ENCODE measurements at places on chromosomes 12 and 14.

- DNase-seq, result no peak
Measured at GRCh38 chr14:101979666-101980065, 15.3 kb downstream of the DYNC1H1 start.

GRCh38 chr14:29232711-29233110, 466.1 kb downstream of the FOXG1 start:
- DNase-seq, result no peak

GRCh38 chr14:79136071-79137044, 966.2 kb downstream of the NRXN3 start:
- no peak for DNase-seq

DNA sequence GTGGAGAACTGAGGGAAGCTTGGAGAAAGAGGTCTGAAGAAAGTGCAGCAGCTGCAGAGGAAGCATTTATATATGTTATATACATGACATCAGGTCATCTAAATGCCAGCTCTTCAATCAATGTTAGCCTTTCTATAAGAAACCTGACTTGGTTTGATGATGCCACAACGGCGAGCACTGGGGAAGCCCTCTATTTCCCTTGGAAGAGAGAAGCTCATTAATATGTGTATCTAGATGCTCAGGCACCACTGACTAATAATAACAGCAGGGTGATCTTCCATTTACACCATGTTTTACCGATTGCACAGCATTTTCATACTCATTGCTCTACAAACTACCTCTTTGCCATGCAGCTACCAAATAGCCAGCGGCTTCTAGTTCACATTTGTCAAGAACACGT, 811 bp downstream of the ACYP1 start:
- DNase-seq, result no peak

- DNase-seq, result no peak
Measured at GRCh38 chr12:42904683-42905418, 315.3 kb upstream of the PRICKLE1 start.

- DNase-seq, result no peak
Measured at GRCh38 chr12:111585690-111586089, 13.4 kb downstream of the ATXN2 start.

DNA sequence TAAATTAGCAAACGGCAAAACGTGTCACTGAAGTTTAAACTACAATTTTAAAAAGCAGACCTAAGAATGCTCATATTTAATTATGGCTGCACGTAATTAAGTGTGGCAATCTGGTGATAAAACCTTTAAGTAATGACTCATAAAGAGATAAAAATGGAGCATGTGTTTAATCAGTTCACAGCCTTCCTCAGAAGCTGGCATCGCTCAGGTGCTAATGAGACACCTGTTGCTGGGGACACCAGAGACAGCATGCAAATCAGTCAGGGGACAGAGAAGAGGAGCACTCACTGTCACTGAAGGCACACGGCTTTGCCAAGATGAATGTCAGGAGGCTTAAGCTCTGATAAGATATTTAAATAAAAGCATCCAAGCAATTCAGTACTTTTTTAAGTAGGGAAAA, 840.3 kb downstream of the GALC start:
- DNase-seq, result no peak
